ENCODE measurements at places on chromosomes 2 and 18.

- DNase-seq = no peak
Observed at GRCh38 chr2:221836095-221836494, 264.0 kb upstream of the EPHA4 start.

DNA sequence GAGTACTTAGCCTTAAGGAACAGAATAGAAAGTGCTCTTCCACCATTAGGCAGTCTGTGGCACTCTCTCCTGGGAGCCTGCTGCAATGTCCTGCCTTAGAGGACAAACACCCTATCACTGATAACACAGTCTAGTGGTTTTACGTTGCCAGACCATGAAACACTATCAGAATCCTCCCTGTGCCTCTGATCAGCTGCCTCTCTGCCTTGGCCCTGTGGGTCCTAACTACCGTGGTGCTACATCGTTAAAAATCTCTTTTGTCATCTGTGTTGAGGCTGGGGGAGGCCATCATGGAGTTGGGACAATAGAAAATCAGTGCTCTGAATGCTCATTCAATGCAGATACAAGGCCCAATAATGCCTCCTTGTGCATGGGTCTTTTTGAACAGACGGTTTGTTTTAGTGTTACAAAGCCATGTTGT lies 11.9 kb upstream of the APCDD1 start:
- DNase-seq = no peak

DNA sequence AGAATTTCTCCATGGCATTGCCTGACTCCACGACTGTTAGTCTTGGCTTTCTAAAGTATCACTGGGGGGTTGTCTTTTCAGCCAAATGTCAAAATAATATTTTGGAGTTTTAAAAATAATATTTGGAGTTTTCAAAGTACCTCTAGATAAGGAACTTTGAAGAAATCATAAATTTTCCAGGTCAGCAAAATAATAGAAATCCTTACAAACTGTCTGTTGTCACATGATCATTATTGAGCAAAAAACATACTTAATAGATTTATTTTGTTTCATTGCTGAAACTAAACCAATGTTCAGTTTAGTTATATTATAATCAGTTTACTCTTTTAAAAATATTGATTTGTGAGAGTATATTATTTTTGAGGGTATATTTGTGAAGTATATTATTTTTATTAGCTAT lies 85.7 kb downstream of the APLF start:
- no peak for DNase-seq

GRCh38 chr2:9107168-9108025 lies 99.2 kb upstream of the ASAP2 start:
- no peak for DNase-seq

- no peak for DNase-seq
Observed at GRCh38 chr2:128498589-128498988, 179.9 kb upstream of the HS6ST1 start.

DNA sequence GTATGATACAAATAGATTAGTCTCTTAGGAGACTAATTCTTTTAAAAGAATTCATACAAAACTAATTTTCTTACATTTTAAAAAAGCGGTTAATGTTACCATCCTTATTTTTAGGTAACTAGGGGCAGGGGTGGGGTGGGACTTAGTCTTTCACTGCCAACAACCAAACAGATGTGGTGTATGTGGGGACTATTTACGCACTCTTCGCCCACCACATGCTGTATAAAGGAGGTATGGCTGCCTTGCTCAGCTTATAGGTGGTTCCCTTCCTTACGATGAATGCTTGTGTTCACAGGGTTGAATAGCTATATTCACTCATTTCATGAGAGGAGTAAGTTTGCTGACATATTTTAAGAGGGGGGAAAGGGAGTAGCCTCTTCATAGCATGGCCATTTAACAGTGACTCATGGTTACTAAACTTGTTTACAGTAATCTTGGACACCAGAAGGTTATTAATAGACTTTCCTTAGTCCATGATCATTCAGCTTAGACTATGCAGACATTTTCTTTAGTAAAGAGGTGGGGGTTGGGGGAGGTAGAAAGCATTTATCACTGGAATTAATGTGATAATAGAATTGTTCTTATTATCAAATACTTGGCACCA lies 61.8 kb downstream of the CAB39 start:
- no peak for DNase-seq

- no peak for DNase-seq
Observed at GRCh38 chr2:73952499-73953446, 26.1 kb downstream of the DGUOK start.

GRCh38 chr2:43178055-43178598 lies 48.3 kb downstream of the ZFP36L2 start:
- DNase-seq = no peak

DNA sequence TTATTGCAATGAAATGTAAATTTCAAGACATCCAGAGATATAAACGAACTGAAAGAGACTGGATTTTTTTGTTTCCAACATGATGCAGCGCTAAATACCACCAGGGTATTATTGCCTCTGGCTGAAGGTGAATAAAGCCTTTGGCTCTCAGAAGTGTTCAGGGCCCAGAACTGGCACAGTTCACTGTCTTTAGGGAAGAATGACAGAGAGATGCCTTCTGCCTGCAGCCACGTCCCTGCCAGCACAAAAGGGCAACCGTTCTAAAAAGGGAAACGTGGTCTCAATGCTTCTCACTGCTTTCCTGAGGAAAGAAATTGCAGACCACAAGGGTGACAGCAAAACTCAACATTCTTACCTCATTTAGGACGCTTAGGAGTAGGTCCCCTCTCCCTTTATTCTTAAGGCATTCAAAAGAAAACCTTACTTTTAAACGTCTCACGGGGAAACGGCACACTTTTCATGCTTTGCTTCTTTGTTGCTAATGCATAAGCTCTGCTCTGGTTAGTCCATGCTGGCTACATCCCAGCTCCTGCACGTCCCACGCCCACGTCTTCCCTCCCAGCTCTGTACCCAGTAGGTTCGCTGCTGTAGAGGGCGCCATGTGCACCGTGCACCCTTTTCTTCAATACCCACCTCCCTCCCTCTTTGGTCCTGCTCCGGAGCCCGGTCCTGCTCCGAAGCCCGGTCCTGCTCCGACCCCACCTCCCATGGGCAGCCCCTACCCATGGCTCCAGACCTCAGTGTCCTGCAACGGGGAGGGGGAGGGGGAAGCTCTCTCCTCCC lies 171.0 kb downstream of the HRH4 start:
- no peak for DNase-seq

DNA sequence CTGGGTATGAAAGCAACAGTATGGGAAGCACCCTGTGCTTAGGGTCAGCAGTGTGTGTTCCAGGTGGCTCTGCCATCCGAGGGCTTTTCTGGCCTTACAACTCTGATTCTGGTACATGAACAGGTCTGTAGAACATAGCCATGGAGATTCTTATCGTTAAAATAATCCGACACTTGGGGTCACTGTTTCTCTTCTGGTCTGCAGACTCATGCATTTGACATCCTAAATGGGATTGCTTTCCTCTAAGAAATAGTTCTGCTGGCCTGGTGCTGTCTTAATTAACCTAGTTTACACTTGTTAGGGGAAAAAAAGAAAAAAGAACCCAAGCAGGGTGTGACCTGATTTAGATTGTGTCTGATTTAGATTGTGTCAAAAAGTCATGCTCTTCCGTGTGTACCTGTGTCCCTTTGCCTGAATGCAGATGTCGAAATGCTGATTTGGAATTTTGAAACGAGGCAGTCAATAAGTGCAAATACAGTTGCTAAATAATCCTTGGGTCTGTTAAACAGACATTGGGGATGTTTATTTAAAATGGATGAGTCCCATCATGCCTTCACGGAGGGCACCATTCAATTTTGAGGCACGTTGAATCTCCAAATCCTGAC lies 59.6 kb downstream of the TRPM8 start:
- no peak for DNase-seq

- DNase-seq = no peak
Observed at GRCh38 chr2:88826399-88826798, 134.9 kb downstream of the RPIA start.

DNA sequence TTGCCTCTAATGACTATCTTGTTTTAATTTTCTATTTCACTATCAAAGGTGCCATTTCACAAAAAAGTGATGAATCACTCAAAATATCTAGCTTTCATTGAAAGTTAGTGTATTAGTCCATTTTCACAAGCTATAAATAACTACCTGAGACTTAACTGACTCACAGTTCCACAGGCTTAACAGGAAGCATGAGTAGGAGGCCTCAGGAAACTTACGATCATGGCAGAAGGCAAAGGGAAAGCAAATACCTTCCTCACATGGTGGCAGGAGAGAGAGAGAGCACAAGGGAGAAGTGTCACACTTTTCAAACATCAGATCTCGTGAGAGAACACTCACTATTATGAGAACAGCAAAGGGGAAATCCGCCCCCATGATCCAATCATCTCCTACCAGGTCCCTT lies 1220.4 kb upstream of the ZEB2 start:
- no peak for DNase-seq

DNA sequence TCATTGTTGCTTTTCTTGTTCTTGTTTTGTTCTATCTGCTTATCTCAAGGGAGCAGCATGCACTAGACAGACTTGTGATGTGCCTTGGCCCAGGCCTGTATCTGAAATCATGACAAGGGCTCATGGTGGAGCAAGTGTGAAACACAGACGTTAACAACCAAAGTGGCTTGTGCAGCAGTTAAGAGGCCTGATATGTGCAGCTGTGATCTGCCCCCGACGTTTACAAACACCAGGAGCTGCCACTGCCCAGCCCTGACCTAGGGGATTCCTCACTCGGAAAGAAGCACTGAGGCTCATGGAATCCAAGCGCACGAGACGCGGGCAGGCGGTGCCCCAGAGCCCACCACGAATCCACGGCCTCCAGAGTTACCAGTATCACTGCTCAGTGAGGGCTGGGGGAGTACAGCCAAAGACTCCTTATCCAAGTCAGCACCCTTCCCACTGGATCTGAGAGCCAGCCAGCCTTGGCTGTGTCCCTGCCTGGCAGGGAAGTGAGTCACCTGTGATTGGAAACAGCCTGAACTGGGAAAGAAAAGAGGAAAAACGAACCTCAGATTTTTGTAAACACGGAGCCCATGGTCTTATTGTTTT lies 62.3 kb upstream of the SNTG2 start:
- no peak for DNase-seq

DNA sequence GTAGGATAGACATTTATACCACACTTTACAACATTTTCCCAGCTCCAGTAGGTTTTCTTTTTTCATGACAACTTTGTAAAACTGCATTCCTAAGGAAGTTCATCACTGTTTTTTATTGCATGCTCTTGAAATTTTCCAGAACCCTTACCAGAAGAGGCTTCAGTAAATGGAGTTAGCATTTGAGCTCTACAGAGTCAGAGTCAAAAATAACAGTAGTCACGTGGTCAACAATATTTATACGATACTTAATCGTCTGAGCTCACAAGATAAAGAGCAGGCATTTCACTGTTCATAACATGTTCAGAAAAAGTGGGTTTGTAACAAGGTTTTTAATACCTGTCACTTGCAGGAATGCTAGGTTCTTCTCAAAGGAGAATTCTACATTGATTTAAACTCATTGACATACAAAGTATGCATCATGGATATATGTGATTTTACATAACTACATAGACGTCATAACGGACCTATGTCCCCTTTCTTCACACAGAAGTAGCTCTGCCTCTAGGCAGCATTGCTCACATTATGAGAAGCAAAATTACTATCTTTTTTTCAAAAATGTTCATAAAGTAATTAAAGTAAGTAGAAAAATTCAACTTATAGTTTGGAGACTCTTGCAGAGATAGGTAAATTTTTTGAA lies 187.0 kb upstream of the COL3A1 start:
- no peak for DNase-seq

GRCh38 chr2:99776206-99776905 lies 286.5 kb upstream of the REV1 start:
- DNase-seq = no peak

DNA sequence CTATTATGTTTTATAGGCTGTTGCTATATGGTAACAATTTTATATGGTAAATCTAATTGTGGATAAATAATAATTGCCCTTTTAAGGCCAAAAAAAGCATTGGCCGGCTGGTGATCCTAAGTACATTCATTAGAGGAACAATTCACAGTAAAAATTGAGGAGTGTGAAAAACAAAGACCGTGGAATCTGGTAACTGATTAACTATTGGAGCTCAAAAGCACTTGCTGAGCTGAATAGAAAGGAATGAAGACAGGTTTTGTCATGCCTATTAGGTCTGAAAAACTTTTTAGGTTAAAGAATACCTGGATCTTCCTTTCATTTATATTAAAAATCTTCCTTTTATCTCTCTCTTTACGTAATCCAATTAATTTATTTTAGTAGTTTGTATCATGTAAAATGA lies 18.5 kb upstream of the RBBP8 start:
- no peak for DNase-seq

DNA sequence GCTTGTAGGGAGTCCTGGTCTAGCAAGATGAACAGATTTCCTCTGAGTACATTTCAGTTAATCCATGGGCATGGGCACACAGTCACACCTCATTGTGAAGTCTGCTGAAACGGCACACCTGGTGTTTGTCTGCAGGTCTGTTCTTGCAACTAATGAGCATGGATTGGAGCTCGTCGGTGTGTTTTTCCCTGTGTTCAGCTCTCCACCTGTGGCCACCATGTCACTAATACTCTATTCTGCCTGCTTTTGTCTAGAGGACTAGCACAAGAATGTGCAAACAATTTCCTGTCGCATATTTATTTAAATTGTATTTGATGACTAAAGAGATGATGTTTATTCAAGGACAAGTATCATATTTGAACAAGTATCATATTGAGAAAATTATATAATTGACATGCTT lies 24.5 kb upstream of the PPP4R1 start:
- DNase-seq = no peak

DNA sequence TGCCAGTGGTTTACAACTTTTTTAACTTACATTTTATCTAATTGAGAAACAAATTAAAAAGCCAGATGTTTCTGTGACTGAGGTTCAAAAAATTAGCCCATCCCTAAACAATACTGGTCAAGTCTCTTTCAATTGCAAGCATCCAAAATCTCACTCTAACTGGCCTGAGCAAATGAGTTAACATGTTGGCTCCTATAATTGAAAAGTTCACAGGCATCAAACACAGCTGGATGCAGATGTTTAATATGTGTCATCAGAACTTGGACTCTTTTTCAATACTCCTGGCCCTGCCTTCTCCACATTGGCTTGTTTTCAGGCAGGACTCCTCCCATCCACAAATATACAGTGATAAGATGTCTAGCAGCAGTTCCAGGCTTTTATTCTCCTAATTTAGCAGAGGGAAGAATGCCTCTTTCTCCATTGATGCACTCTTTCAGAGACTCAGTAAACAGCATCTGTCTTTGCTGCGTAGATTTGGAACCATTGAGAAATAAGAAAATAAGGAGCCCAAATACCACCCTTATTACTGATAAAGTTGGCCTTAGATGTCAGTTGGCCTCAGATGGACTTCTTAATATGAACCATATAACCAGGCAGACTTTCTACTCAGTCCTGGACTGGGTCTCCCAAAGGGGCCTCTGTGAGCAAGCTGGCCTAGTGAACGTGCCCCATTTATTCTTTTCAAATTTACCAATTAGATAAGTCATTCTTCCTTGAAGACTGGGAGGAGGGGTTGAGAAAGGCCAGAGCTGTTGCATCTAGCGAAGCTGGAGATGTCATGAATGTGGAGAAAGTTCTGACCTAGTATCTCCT lies 30.4 kb upstream of the FN1 start:
- DNase-seq = no peak

GRCh38 chr2:235077046-235077445 lies 125.2 kb downstream of the SH3BP4 start:
- DNase-seq = no peak

- no peak for DNase-seq
Observed at GRCh38 chr18:61127714-61128467, 205.3 kb upstream of the CDH20 start.

GRCh38 chr2:101524806-101525430 lies 50.0 kb upstream of the RFX8 start:
- DNase-seq = no peak
